Stimulated activated CD8-positive, alpha-beta memory T cell treated with anti-CD3 and anti-CD28 coated beads, Interleukin-12 subunit alpha, Interleukin-12 subunit beta, amount 100 ng/mL, for 4 hours (primary cell): ENCODE measurements at places on chromosomes 6 and 20.

- DNase-seq: no peak
Observed at GRCh38 chr6:72835749-72836148, 213.9 kb downstream of the KCNQ5 start.

- no peak for DNase-seq
Observed at GRCh38 chr6:18330548-18331081, 56.5 kb upstream of the RNF144B start.

DNA sequence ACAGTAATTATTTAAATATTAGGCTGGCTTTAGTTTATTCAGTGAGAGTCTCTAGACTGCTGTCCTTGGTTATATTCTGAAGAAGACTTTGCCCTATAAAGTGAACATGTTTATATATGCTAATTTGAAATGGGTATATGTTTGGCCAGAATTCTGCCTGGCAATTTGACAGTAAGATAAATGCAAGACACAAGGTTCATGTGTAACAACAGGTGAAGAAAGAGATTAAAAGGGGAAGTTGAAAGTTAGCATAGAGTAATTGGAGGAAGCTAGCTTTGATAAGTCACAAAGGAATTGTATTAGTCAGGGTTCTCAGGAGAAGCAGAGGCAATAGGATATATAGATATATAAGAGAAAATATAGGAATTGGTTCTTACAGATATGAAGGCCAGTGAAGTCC is 191.4 kb downstream of the CENPW start:
- no peak for DNase-seq

DNA sequence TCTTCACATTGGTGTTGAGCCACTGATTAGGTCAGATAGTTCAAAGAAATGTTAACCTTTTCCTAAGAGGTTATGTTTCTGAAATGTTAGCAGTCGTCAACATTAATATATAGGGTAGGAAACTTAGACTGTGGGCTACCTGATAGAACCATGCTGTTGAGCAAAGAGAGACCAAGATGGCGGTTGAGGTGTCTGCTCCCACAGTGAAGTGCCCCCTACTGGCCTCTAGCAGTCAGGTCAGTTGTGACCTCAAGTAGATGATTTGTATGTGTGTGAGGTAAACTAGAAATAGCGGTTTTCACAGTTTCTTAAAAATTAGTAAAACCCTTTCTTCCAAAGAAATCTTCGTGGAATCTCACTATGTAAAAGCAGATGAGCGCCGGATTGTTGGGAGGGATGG is 40.3 kb downstream of the MTHFD1L start:
- DNase-seq: no peak

GRCh38 chr6:89355511-89356194 is 3.1 kb upstream of the UBE2J1 start:
- no peak for DNase-seq

DNA sequence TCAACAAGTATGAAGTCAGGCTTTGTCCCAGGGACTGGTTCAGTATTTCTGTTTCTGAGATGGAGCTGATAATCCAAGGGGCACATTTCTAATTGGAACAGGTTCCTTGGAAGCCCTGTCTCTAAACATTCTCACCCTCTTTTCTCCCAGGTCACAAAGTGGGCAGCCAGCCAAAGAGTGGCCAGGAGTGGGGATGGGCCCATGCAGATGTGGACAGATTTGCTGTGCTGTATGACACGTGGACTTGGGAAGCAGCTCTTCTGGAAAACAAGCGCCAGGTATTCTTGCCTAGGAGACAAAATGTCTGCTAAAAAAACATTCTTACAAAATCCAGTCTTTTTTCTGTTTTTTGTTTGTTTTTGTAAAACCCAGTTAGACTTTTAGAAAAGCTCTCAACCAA is 140.2 kb downstream of the CD164 start:
- no peak for DNase-seq

DNA sequence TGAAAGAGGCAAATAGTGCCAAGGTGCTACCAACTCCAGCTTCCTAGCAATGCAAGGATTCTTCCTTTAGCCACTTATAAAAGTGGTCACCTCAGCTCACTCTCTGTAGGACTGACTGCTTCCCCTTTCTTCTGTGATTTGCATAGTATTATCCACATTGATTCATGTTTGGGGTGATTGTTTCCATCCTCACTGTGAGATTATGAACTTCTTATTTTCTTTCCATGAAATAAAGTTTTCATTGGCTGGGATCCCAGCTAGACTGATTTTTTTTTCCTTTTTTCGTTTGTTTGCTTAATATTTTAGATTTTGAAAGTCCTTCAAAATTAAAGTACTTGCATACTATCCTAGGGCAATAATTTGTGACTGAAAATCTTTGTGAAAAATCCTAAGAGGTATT is 50.5 kb downstream of the EYA4 start:
- DNase-seq: no peak

GRCh38 chr6:157302736-157303135 is 20.6 kb downstream of the TMEM242 start:
- no peak for DNase-seq

DNA sequence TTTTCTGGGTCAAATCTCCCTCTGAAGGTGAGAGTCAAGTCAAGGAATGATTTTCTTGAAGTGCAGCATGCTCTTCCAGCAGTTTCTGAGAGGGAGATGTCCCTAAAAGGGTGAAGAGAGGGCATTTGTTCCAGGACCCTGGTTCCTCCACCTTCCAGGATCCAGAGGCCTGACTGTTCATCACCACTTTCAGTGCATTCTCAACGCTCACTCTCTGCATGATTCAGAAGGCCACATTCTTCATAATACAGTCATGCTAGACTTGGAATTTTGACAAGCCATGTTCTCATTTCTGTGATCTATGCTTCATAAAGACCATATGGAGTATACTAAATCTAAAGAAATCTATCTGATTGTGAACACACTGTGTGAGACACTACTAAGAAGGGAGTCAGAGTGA is 85.1 kb downstream of the PDE7B start:
- DNase-seq: no peak

DNA sequence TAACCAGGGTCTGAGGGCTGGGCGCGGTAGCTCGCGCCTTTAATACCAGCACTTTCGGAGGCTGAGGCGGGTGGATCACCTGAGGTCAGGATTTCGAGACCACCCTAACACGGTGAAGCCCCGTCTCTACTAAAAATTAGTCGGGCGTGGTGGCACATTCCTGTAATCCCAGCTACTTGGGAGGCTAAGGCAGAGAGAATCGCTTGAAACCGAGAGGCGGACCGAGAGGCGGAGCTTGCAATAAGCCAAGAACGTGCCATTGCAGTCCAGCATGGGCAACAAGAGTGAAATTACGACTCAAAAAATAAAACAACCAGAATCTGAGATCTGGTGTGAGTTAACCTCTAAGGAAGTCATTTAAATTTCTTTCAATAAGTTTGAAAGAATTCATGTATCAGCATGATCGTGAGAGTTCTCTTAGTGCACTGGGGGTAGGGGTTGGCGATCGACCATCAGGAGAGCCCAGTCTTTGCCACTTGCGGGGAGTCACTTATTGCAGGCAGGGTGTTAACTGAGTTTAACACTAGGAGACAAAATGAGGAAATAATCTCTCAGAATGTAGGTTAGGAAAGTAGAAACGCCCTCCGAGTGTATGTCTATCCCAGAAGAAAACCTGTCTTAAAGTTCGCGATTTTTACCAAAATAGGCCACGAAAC is 206.5 kb upstream of the ZNF184 start:
- no peak for DNase-seq

GRCh38 chr6:71474942-71475341 is 186.3 kb downstream of the OGFRL1 start:
- DNase-seq: no peak

DNA sequence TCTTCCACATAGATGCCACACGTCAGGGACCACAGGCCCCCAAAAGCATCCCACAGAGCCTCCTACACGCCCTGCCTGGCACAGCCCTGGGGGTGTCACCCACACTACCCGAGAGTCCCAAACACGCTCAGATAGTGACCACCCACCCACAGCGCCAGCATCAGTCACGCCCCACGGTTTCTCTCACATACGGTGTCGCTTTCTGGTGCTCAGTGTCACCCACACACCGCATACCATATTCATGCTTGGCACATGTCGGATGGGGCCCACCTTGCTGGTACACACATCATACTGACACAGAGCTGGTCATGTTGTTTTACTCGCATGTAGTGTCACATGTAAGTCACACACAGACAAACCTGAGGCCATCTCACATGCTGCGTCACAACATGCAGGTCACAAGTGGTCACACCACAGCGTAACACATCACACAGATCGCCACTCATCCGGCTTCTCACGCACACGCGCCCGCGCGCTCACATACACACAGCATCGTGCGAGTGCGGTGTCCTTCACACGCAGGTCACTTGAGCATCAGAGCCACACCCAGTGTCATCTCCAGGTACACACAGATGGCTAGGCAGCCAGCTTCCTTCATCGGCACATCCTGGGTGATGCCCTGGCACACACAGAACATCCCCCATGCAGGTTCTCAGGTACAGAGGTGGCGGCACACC is 3.4 kb downstream of the TEAD3 start:
- DNase-seq: no peak

GRCh38 chr6:33458676-33459075 is 4.3 kb downstream of the ZBTB9 start:
- no peak for DNase-seq

- no peak for DNase-seq
Observed at GRCh38 chr20:34084227-34084923, 27.7 kb downstream of the EIF2S2 start.

DNA sequence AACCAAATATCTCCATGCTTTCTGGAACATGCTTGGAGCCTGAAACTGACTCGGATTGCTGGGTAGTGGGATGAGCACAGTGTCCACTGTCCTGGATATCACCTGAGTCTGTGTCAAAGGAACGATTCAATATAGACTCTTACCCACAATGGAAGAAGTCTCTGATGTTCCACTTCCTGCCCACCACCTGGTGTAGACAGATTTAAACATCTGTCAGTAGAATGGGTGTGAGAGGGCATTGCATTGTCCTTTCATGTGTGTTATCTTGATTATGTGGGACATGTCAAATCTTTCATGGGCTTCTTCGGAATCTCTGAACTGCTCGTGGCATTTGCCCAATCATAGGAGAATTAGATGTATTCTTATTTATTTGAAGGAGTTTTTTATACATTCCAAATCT is 20.8 kb downstream of the ULBP3 start:
- DNase-seq: no peak

GRCh38 chr6:25732468-25733198 is 21.9 kb upstream of the SLC17A4 start:
- DNase-seq: no peak

DNA sequence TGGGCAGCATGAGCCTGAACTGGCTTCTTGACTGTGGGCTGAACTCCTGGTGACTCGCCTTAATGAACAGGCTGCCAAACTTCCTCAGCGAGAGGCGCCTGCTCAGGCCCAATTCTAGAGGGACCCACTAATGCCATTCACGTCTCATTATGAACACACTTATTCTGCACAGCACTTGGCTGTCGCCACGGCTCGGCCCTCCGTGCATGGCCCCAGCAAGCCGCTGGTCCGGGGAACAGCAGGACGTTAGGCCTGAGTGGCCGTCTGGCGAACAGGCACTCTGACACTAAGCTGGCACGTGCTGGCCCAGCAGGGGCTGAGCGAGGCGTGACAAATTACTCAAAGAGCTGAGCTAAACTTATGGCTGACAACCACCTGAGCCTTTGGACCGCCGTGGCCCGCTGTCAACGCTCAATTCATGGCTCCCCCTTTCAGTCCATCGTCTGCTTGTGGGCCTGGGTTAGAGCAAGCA is 45.9 kb downstream of the INSM1 start:
- no peak for DNase-seq

DNA sequence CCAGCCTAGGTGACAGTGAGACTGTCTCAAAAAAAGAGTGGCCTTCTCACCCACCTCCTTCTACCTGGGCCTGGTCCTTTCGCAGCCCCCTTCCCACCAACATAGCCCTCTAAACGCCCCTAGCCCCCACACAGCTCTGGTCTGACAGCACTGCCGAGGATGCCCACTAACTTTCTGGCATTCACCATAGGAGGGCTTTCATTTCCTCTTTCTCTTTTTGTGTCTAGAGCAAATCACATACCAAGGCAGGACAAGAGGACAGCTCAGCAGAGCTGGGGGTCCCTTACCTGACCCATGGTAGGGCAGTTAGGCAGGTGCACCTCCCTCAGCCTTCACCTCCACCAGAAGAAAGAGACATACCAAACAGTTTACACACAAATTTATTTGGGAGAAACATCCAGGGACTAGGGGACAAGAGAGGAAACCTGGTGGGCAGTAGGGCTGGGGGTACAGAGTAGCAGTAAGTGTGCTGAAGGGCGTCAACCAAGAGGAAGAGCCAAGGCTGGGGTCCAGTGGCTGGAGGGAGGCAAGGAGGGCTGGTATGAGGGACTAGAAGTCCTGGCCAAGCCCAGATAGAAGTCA is 4.5 kb downstream of the LY6G5C start:
- no peak for DNase-seq

- no peak for DNase-seq
Observed at GRCh38 chr6:150747155-150747554, 118.3 kb upstream of the MTHFD1L start.

DNA sequence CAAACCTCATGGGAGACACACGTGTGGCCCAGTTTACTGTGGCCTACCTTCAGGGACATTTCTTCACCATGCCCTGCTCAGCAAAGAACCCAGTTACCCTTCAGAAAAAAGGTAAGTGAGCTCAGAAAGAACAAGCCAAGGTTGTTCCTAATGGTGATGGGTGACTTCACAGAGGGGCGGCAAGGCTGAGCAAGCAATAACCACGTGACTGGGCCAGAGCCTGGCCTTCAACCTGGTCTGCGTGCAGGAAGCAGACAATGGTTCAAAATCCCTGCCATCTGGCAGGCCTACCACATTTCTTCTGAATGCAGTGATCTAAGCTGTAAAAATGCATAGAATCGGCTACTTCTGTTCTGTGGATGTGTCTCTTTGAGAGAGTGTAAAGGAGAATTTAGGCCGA is 115.5 kb upstream of the CST7 start:
- no peak for DNase-seq

DNA sequence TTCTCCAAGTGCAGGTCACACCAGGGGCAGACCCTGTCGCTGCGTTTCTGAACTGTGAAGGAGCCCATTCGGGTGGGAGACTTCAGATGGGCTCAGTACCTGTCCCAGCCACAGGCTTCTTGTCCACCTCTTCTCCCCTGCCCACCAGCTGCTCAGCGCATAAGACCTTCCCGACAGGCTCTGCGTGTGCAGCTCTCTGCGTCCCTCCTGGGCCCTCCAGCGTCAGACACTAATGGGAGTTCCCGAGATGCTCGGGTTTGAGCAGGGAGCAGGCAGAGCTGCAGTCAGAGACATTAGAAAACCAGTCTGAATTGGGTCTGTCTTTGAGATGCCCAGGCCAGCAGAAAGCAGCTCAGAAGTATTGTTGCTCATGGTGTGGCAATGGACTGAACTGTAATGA is 50.4 kb downstream of the TCP11 start:
- no peak for DNase-seq

- DNase-seq: no peak
Observed at GRCh38 chr6:82959385-82959941, 106.2 kb downstream of the UBE3D start.

- DNase-seq: no peak
Observed at GRCh38 chr20:10538768-10539167, 103.7 kb downstream of the SLX4IP start.
